Endothelial cell of umbilical vein (primary cell): ENCODE measurements at places on chromosomes 13 and 19.

GRCh38 chr13:113730258-113730691 lies 28.8 kb upstream of the TMEM255B start:
- no peak overlapping the region for H3K4me3 ChIP-seq
- no peak overlapping the region for H3K27ac ChIP-seq
- H3K4me1 ChIP-seq, result no peaks in the 10 kb centered on the region
- no peaks in the 10 kb centered on the region for H3K36me3 ChIP-seq
- no peak for DNase-seq

GRCh38 chr19:35644987-35645679 lies 3.0 kb upstream of the COX6B1 start:
- H3K27me3 ChIP-seq, result no peaks in the 10 kb centered on the region
- no peak overlapping the region for H3K27ac ChIP-seq
- DNase-seq, result peak; percentile 54
- no peaks in the 10 kb centered on the region for H3K36me3 ChIP-seq

GRCh38 chr19:29079356-29080032 lies 133.5 kb downstream of the UQCRFS1 start:
- no peaks in the 10 kb centered on the region for H3K27me3 ChIP-seq
- no peak overlapping the region for H3K4me3 ChIP-seq
- no peaks in the 10 kb centered on the region for H3K36me3 ChIP-seq
- H3K27ac ChIP-seq, result no peak overlapping the region
- H3K4me1 ChIP-seq, result no peaks in the 10 kb centered on the region

GRCh38 chr13:43939086-43939485 lies 59.4 kb downstream of the LACC1 start:
- H3K27me3 ChIP-seq, result peaks cover 14% of the 10 kb centered on the region
- no peaks in the 10 kb centered on the region for H3K36me3 ChIP-seq
- no peak overlapping the region for H3K4me3 ChIP-seq
- no peak for DNase-seq

- peak; percentile 47 for DNase-seq
- H3K27me3 ChIP-seq, result no peaks in the 10 kb centered on the region
- peaks cover 22% of the 10 kb centered on the region for H3K4me1 ChIP-seq
- no peak overlapping the region for H3K4me3 ChIP-seq
- no peak overlapping the region for H3K27ac ChIP-seq
- no peaks in the 10 kb centered on the region for H3K36me3 ChIP-seq
Observed at GRCh38 chr13:97285221-97285955, 63.3 kb downstream of the MBNL2 start.

GRCh38 chr19:20278342-20278741 lies 111.3 kb downstream of the ZNF486 start:
- DNase-seq, result no peak
- H3K27me3 ChIP-seq, result no peaks in the 10 kb centered on the region
- no peaks in the 10 kb centered on the region for H3K4me1 ChIP-seq
- no peak overlapping the region for H3K27ac ChIP-seq
- no peak overlapping the region for H3K4me3 ChIP-seq
- H3K36me3 ChIP-seq, result no peaks in the 10 kb centered on the region

- H3K4me1 ChIP-seq, result no peaks in the 10 kb centered on the region
- no peak overlapping the region for H3K27ac ChIP-seq
- no peak for DNase-seq
- H3K36me3 ChIP-seq, result no peaks in the 10 kb centered on the region
- H3K27me3 ChIP-seq, result no peaks in the 10 kb centered on the region
- H3K4me3 ChIP-seq, result no peak overlapping the region
Observed at GRCh38 chr13:29254626-29255370, 340.7 kb downstream of the SLC7A1 start.
